GOT3 (cell line): ENCODE measurements at places on chromosomes 7 and 10.

GRCh38 chr7:100951888-100952560 lies 2.7 kb downstream of the MUC3A start:
- no peak for DNase-seq

DNA sequence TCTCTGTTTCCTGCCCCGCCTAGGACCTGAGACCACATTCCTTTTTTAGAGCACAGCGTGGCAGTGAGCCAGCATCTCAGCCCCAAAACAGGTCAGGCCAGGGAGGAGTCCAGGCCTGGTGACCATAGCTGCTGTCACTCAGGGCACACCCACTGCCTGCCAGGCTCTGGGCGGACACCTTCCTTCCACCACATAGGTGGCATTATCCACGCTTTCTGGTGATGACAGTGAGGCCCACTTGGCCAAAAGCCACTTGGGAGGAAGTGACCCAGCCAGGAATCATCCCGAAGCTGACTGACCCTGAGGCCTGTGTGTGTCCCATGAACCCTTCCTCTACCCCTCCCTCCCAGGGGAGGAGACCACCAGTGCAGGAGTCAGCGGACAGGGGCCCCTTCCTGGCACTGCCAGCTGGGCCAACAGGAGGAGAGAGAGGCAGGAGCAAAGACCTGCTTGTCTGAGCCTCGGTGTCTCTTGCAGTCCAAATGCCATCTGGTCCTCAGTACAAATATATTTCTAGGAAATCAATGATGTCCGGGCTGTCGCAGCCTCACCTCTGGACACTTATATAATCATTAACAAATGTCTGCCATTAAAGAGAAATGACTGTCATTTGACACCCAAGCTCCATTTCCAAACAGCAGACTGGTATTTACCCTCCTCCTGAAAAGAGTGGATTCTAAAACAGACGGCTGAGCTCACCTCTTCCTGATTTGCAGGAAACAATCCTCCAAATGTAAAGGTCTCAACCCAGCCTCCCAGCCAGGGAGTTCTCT lies 63.0 kb downstream of the ABRAXAS2 start:
- no peak for DNase-seq

DNA sequence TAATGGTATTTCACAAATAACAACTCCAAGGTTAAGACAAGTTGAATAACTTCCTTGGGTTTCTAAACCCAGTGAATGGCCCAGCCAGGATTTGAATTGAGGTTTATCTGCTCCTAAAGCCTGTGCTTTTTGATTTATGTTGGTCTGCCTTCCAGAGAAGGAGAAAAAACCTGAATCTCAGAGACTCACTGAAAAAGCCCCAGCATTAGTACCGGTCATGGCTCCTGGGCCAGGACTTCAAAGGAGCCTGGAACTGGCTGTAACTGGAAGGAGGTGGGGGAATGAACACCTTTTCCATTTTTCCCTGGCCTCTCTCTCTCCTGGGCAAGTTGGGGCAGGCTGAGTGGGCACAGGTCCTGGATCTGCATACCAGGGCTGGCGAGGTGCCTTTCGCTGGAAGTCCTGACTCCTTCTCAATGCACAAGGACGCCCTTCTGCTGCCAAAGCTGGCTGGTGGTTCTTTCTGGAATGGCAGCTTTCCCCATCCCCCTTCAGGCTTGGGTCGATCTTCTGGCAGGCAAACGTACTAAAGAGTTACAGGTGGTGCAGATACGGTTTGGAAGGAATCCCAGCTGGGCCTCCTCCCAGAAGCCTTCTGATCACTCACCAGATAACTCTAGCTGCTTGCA lies 268.2 kb downstream of the PTEN start:
- DNase-seq: no peak

GRCh38 chr10:22436526-22436892 lies 91.2 kb downstream of the SPAG6 start:
- DNase-seq: no peak

- DNase-seq: no peak
These were observed 29.0 kb downstream of the PRPF18 start for GRCh38 chr10:13615650-13616300.

DNA sequence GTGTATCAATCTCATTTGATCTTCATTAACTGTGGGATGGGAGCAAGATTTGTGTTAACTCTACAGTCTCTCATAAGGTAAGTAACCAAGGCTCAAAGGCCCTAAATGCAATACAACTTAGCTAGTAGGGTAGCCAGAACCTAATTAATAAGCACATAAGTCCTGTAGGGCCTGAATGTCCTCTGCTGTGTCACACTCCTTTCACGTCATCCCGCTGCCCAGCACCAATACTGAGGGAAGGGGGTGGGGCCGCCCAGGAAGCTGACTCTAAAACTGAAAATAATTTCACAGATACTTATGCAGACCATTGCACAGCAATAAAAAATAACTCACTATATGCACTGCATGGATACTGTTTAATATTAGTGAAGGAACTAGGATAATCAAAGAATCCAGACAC lies 13.7 kb downstream of the CCDC6 start:
- no peak for DNase-seq

- no peak for DNase-seq
These were observed 51.2 kb downstream of the KIF5B start for GRCh38 chr10:32005050-32005449.

- DNase-seq: no peak
These were observed 232.0 kb downstream of the VTI1A start for GRCh38 chr10:112678987-112679386.
